ENCODE measurements at places on chromosomes 7 and 10.

DNA sequence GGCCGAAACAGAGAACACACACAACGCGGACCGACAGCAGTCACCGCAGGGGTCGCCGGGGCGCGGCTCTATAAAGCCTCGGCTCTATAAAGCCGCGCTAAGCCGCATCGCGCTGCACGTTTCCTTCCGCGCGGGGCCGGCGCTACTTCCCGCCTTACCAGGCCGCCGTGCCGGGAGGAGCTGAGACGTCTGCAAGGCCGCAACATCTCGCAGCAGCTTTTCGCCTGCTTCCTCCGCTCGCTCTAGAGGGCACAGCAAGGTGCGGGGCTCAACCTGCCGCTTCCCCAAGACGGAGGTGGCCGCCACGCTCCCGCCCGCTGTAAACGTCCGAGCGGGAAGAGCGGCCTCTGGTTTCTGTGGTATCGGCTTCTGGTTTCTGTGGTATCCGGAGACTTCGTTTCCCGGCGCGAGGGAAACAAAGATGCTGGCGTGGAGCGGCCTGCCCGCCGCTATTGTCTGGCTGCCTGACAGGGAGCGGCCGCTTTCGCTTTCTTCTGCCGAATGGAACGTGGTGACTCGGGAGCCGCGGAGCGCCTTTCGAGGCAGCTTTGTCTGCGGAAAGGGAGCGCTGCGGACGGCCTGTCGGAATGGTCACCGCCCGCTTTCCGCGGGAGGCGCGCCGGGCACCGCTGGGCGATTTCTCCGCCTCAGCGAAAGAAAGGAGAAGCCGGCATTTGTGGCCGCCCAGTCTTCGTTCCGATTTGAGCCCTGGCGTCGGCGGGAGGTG lies 91.8 kb downstream of the SPAG6 start:
- DNase-seq, result peak; percentile 93

- no peak for DNase-seq
These were observed 356.5 kb upstream of the ZNF32 start for GRCh38 chr10:44004913-44005787.

GRCh38 chr10:30842894-30843293 lies 188.8 kb downstream of the ZNF438 start:
- DNase-seq, result no peak

- no peak for DNase-seq
These were observed 153.1 kb downstream of the TRIL start for GRCh38 chr7:28804990-28805389.

GRCh38 chr7:97064972-97065587 lies 40.4 kb upstream of the DLX5 start:
- no peak for DNase-seq

- no peak for DNase-seq
These were observed 107.6 kb downstream of the VIPR2 start for GRCh38 chr7:159036916-159037605.

DNA sequence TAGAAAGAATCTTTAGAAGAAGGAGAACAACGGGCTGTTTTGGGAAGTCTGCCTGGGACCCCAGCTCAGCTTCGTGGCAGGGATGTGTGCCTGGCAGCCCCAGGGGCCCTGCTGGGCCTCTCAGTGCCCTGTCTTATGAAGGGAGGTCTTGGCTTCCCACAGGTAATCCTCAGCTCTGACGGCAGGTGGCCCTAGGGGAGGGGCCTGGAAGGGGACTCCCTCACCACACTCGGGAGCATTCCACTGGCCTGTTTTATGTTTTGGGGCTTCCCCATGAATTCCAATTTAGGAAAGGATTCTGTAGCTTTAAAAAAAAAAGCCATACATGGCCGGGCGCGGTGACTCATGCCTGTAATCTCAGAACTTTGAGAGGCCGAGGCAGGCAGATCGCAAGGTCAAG lies 3.0 kb upstream of the DMBT1 start:
- no peak for DNase-seq

GRCh38 chr10:94617389-94617944 lies 66.1 kb upstream of the CYP2C18 start:
- DNase-seq, result no peak

DNA sequence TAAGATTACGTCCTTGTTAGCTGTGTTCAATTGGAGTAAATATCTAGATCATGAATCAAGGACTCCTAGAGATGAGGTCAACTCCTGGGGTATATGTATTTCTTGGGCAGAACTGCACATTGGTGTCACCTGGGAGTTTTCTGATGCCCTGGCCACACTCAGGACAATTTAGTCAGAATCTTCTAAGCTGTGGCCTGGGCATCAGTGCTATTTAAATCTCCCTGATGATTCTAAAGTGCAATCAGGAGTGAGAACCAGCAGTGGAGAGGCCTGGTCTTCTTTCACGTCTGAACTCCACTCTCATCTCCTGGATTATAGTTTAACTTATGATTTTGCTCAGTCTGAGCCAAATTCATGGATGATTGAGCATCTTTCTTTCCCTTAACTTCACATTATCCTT lies 218.0 kb downstream of the BMPER start:
- DNase-seq, result no peak

DNA sequence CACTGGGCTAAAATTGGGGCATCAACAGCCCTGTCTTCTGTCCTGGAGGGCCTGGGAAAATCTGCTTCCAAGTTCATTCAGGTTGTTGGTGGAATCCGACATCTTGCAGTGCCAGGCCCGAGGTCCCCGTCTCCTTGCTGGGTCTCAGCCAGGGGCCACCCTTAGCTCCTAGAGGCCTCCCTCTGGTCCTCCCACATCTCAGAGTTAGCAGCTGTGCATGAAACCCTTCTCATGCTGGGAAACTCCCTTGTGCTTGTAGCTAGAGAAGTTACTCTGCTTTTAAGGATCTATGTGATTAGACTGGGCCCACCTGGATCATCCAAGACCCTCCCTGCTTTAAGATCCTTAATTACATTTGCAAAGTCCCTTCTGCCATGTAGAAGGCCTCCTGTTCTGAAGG lies 15.3 kb downstream of the HIP1 start:
- DNase-seq, result no peak

GRCh38 chr10:102537367-102537766 lies 33.6 kb downstream of the SUFU start:
- no peak for DNase-seq

- DNase-seq, result no peak
These were observed 323.4 kb upstream of the SEMA3D start for GRCh38 chr7:85510287-85510686.
